ENCODE measurements at places on chromosomes 3 and 15.

DNA sequence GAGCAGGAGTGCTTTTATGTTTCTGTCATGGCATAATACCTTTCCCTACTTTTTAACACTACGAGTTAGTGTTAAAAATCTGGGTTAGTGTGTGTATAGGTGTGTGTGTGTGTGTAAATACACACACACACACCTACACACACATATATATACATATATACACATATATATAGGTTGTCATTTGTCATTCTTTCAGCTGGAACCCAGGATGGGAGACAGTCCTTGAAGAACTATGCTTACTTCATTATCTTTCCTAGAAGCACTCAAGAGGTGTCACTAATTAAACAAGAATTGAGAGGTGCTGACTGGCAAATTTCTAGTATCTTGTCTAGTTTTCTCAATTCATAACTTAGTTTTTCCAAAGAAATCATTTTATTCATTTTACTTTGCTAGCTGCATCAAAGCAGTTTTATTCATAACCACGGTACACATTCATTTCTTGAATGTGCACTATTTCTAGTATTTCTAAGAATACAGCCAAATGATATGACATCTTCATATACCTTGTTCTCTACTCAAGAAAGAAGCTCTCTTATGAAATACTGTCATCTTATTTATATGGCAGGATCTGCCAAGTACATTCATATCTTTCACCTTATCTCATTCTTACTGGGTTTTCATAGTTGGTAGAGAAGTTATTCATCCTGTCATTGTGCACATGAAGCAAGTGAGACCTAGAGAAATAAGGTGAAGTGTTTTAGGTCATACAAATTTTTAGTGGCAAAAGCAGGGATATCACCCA lies 46.6 kb downstream of the ISL2 start:
- no peak for DNase-seq

GRCh38 chr3:111246967-111247760 lies 175.5 kb downstream of the NECTIN3 start:
- no peak for DNase-seq

- no peak for DNase-seq
Measured at GRCh38 chr3:67737906-67738865, 83.8 kb upstream of the SUCLG2 start.

- no peak for DNase-seq
Measured at GRCh38 chr15:52093539-52094510, 18.8 kb downstream of the BCL2L10 start.

- DNase-seq = no peak
Measured at GRCh38 chr3:22587446-22587845, 615.7 kb upstream of the UBE2E2 start.

GRCh38 chr3:30554317-30554690 lies 52.1 kb upstream of the TGFBR2 start:
- DNase-seq = no peak

DNA sequence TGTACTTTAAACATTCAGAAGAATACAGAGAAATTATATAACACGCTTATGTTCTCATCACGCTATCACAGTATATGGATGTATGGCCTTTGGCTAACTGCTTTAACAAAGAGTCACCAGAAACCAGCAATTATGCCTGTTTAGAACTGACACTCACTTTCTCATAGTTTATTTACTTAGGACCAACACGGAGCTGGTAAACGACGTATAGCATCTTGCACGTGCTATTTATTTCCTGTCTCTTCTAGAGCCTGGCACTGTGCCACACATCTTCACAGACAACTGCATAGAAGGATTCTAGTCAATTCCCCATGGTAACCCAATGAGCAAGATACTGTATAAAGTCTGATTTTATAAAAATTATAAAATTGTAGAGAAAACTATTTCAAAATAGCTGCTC lies 43.6 kb downstream of the TBC1D2B start:
- no peak for DNase-seq

DNA sequence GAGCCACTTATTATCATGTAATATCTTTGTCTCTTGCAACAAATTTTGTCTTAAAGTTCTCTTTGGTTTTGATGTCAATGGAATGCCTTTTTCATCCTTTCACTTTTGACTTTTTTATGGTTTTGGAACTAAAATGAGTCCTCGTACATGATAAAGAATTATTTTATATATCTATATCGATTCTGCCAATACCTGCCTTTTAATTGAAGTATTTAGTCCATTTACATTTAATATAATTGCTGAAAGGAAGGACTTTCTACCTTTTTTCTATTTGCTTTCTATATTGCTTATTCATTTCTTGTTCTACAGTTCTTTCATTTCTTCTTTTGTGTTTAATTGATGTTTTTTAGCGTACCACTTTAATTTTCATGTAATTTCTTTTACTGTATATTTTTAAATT lies 32.8 kb downstream of the GABRA5 start:
- DNase-seq = no peak

DNA sequence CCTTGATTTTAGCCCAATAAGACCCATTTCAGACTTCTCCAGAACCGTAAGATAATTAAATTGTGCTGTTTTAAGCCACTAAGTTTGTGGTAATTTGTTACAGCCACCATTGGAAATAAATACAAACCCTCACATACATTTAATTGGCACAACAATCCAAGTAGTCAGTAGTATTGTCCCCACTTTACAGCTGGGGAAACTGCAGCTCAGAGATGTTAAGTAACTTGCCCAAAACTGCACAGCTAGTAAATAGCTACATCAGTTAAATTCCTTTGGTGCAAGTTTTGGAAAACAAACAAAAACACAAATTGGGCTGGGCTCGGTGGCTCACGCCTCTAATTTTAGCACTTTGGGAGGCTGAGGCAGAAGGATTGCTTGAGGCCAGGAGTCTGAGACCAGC lies 13.3 kb upstream of the IREB2 start:
- DNase-seq = no peak

GRCh38 chr3:59963676-59964075 lies 913.9 kb upstream of the CFAP20DC start:
- no peak for DNase-seq

GRCh38 chr3:100779480-100779879 lies 70.2 kb downstream of the TFG start:
- DNase-seq = no peak

GRCh38 chr3:4570840-4571621 lies 77.9 kb downstream of the ITPR1 start:
- DNase-seq = no peak

DNA sequence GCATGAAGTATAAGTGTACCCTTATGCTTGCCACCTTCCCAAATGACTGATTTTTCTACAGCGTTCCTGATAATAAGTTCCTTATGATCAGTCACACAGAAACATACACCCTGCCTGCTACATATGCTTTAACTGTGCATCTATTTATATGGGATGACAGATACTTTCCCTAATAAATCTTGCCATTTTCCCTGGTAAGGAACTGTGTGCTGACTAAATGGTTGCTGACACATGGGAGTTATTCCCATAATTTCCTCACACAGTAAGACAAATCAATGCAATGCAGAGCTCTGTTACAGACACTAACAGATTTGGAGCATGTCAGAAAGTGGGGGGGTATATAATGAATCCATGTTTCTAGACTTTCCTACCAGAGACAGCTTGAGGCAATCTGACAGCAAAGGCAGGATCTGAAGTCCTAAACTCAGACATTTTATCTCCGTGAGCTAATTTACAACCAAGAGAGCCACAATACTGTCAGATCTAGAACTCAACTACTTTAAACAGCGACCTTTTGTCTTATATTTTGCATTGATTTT lies 86.9 kb upstream of the TCF12 start:
- DNase-seq = no peak

GRCh38 chr15:68821190-68821840 lies 620 bp upstream of the ANP32A start:
- DNase-seq = no peak

GRCh38 chr15:28993051-28993719 lies 107.4 kb downstream of the APBA2 start:
- no peak for DNase-seq

- DNase-seq = peak; percentile 71
Measured at GRCh38 chr15:68210821-68211655, 5.9 kb upstream of the CALML4 start.

GRCh38 chr3:154973851-154974250 lies 106.3 kb upstream of the MME start:
- DNase-seq = no peak

GRCh38 chr15:62066663-62067447 lies at the start of gene C2CD4A:
Gene C2CD4A (plus strand): TSS chr15:62066977. CDS start chr15:62067614, 637 bp downstream.
- peak; percentile 81 for DNase-seq

DNA sequence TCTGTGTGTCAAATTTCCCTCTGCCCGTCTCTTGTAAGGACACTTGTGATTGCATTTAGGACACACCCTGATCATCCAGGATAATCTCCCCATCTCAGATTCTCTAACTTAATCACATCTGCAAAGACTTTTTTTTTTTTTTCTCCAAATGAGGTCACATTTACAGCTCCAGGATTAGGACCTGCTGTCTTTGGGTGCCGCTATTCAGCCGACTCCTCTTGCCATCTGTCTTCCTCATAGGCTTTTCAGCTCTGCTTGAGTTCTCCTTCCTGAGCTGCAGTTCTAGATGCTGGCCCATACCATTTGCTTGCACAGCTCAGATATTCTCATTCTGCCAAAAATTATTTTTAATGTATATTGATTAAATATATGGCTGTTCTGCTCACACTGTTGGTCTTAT lies 94.3 kb upstream of the TLE3 start:
- peak; percentile 26 for DNase-seq

- DNase-seq = peak; percentile 29
Measured at GRCh38 chr15:67836955-67837354, 2.9 kb downstream of the RNU6-1 start.

GRCh38 chr3:127853681-127854080 lies 31.4 kb upstream of the MGLL start:
- no peak for DNase-seq

DNA sequence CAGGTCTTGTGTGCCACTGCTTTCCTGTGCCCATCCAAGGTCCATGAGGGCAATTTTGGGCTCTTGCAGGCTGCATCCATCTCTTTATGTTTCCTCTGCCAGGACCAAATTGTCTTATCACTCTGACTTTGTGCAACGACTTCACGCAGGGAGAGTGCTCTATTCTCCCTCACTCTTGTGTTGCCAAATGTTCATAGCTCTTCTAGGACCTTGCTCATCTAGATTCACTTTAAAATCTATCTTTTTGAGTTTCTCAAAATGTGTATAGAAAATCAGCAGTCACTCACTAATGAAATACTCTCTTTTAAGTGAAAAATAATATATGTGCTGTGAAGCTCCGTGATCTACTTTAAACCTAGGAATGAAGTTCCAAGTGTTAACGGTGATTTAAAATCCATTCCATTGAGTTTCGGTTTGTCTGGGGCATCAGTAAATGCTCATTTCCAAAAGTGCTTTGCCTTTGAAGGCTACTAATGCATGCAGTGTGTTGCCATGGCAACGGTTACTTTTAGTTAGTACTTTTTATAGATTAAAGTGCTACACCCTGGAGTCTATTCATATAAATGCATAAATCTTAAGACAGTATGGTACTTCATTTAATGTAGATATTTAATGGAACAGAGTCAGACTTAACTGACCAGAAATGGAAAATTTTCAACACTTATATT lies 46.6 kb upstream of the GOLGA8J start:
- no peak for DNase-seq

- DNase-seq = no peak
Measured at GRCh38 chr3:71690341-71690841, 34.8 kb downstream of the EIF4E3 start.

GRCh38 chr3:37163262-37164015 lies 10.9 kb downstream of the LRRFIP2 start:
- no peak for DNase-seq

- no peak for DNase-seq
Measured at GRCh38 chr15:31227235-31227634, 99.4 kb upstream of the KLF13 start.

DNA sequence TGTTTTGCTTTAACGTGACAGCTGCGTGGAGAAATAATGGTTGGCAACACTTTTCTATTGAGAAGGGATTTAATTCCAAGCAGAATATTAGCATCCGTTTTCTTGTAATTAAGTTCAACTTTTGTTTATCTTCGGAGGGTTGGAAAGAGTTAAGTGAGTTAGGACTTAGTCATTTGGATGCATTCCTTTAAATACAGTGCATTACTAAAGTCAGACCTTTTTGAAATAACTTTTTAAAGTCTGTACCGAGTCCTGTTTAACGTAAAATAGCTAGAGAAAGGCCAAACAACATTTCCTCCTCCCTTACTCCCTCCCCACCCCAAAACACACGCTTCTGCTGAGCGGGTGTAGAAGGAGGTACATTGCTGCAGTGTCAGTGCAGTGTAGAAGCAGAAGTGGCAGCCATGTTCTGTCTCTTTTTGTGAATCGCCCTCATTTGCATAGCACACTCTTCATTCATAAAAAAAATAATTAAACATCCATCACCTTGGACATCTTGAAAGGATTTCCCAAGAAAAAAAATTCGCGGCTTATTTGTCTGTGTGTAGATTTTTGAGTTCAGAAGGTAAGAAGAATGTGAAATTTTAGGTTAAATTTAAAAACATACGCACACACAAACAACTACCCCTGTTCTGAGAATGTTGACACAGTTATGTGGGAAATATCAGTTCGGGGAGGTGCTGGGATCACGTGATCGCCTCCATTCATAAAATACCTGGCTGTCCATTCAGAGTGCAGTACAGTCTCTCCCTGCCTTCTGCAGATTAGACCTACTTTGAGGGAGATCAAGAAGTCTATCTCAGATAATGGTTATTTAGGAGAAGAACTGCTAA lies 1.6 kb downstream of the SPRED1 start:
- DNase-seq = no peak

DNA sequence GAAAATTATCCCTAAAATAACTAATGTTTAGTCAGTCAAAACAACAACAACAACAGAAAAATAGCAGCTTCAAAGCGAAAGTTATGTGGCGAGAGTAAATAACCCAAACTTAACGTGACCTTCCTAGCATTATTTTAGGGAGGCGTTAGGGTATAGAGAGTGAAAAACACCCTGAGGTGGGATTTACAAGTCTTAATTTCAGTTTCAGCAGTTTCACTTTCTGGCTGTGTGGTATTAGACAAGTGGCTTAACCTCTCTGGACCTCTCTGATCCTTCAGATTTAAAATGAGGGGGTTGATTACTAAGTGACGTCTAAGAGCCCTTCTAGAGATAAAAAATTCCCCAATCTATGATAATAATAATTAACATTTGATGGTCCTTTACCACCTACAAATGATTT lies 291.2 kb downstream of the ZBTB20 start:
- DNase-seq = no peak

DNA sequence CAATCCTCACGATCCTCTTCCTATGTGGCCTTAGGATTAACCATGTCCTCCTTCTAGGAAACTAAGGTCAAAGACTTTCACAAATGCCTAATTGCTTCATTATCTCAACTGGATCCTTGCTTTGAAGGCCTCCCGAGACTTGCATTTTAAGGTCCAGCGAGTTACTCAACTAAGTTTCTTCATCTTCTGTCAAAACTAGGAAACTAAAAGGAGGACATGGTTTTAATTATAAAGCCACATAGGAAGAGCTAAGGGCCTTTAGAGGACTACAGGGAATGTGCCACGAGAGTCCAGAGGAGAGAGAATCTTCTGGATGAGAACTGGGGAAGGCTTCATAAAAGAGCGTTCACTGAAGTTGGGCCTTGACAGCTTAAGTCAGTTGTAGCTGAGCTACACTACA lies 87.8 kb upstream of the LPP start:
- no peak for DNase-seq
